Lower leg skin (tissue), 4 donors: ENCODE measurements at places on chromosomes 2 and 18. TPM values are rescaled to one million over a fixed set of nuclear protein-coding genes. Genes with fewer than 3 reads are reported as not detected.

DNA sequence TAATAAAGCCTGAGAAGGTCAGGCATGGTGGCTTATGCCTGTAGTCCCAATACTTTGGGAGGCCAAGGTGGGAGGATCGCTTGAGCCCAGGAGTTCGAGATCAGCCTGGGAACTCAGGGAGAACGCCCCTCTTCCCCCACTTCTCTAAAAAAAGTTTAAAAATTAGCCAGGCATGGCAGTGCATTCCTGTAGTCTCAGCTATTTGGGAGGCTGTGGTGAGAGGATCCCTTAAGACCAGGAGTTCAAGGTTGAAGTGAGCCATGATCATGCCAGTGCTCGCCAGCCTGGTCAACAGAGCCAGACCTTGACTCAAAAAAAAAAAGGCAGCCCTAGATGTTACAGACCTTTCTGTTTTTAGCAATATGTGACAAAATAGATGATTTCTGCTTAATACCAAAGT is 83.4 kb downstream of the AP1S3 start:
- no peak for DNase-seq

DNA sequence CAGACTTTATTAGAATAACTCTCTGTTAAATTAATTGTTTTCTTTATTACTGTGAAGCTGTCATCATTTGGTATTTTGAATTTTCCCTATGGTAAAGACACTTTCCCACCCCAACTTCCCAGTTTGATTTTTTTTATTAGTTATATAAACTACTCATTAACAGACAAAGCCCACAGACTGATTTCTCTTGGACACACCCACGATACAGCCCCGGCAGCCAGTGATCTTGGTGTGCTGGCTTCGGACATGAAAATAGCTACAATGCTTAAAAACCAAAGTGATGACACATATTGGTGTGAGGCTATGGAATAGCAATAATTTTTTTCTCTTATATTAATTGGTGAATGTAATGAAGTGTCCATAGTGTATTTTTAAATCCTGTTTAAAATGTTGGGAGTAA is 225.4 kb upstream of the SIX3 start:
- no peak for DNase-seq

GRCh38 chr2:42443718-42444399 is 49.9 kb downstream of the KCNG3 start:
- DNase-seq: no peak

DNA sequence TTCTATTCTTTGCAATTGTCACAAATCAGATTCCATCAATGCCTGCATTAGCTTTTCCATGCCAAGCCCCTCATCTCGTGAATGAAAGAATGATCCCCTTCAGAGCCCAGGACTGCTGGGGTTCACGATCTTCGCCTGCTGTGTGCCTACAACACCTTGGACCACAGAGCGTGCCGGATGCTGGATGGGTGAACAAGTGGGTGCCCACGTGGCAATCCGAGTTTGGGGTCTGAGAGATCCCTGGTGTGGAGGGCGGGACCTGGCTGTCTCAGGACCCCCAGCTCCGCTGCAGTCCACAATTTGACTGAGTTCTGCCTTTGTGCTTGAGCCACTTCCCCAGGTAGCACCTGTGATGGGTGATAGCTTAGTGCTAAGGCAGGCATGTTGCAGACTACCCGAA is 317.0 kb downstream of the GALR1 start:
- DNase-seq: no peak

- no peak for DNase-seq
Observed at GRCh38 chr2:189595417-189595816, 14.8 kb upstream of the SLC40A1 start.

DNA sequence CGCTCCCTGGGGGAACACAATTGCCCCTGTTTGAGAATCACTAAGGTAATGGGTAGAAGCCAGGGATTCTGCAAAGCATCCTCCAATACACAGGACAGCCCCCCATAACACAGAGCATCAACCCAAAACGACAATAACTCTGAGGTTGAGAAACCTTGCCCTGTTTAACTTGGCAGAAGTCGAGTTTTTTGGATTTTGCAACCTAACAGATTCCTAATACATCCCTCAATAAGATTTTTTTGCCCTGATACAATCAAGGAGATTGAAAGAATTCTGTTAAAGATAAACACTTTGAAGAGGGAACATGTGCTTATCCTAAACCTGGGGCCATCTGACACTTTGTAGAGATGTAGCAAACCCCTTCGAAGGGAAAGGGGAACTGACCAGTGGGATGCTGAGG is 92.5 kb upstream of the ZNF532 start:
- no peak for DNase-seq

DNA sequence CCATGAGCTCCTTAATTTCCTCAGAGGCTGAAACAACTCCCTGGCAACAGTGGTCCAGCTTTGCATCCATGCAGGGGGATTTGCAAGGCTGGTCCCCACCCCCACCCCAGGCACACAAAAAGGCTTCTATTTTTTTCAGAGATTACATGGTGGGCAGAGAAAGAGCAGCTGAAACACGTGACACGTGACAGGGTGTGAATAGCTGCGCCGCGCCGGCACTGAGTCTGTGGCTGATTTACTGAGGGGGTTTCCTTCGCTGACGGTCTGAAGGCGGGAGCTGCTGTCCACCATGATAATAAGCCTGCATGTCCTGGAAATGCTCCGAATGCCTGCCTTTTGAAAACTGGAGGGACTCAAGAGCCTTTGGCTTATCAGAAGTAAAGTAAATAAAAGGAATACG is 50.7 kb upstream of the APCDD1 start:
- DNase-seq: no peak

GRCh38 chr2:71976685-71977084 is 171.0 kb downstream of the CYP26B1 start:
- no peak for DNase-seq

The CPO gene
- 0.27 TPM for total RNA-seq

The ASB18 gene
- total RNA-seq: not detected

The GKN1 gene
- total RNA-seq: not detected
